ENCODE measurements at places on chromosomes 1 and 21. TPM values are rescaled to one million over a fixed set of nuclear protein-coding genes. Genes with fewer than 3 reads are reported as not detected.

GRCh38 chr1:192737306-192737705 is 71.5 kb upstream of the RGS2 start:
- DNase-seq = no peak

DNA sequence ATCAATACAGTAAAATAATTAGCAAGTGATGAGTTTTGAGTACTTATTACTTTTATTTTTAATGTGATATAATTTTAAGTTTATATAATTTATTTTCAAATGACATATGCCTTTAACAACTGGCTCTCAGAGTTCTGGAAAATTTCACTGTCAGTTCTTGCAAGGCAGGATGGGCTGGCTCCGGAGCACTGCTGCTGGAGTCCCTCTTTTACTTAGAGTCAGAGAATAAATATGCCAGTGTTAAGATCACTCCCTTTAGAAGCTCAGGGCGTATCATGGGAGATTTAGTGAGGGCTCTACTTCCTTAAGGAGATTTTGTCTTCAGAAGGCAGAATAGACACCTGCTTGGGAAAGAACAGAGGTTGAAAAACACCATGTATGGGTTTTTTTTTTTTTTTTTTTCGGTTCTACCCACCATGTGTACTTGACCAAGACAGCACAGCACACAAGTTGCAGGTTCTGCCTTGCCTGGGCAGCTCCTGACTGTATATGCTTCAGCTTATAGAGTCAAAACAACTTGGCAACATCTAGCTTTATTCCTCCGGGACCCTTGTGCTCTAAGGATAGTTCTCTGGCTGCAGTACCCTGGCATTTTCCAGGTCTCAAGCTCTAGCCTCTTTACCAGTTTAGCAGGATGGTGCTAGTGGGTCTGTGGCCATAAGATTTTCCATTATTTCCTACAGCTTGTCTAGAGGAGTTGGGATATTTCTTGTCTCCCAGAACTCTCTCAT is 29.7 kb upstream of the FMOD start:
- no peak for DNase-seq

GRCh38 chr1:157782931-157783330 is 6.0 kb upstream of the FCRL2 start:
- DNase-seq = no peak

GRCh38 chr1:200099040-200099439 is 71.5 kb downstream of the NR5A2 start:
- no peak for DNase-seq

- DNase-seq = peak; percentile 82
Measured at GRCh38 chr1:34978921-34979320, 6.2 kb downstream of the TMEM35B start.

GRCh38 chr1:55337801-55338447 is 122.8 kb upstream of the USP24 start:
- DNase-seq = peak; percentile 59

- DNase-seq = no peak
Measured at GRCh38 chr1:79920960-79921669, 914.6 kb upstream of the ADGRL4 start.

DNA sequence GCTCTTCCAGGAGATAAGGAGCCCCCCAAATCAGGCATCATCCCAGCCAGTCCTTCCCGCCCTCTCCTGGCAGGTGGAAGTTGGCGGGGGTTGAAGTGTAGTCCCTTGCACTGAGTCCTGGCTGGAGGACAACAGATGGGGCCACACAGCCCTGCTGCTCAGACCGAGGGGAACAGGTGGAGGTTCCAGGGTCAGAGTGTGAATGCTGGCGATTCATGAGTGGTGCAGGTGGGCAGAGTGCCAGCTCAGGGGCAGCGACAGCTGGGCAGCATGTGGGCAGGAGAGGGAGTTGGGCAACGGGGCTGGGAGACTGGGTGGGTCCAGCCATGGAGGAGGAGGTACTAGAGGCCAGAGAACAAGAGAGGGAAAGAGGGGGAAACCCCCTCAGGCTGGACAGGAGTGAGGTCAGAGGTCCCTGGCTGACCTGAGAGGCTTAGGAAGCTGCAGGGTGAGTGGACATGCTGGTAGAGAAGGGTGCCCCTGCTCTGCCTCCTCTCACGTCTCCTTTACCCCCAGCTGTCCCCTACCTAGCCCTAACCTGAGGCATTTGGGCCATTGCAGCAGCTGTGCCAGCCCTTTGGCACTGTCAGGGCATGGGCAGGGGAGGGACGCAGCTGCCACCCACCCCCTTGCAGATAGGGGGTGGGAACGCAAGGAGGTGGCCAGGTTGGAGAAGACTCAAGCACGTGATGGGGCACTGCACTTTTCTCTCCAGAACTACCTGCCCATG is 11.3 kb upstream of the ADORA1 start:
- peak; percentile 99 for DNase-seq

DNA sequence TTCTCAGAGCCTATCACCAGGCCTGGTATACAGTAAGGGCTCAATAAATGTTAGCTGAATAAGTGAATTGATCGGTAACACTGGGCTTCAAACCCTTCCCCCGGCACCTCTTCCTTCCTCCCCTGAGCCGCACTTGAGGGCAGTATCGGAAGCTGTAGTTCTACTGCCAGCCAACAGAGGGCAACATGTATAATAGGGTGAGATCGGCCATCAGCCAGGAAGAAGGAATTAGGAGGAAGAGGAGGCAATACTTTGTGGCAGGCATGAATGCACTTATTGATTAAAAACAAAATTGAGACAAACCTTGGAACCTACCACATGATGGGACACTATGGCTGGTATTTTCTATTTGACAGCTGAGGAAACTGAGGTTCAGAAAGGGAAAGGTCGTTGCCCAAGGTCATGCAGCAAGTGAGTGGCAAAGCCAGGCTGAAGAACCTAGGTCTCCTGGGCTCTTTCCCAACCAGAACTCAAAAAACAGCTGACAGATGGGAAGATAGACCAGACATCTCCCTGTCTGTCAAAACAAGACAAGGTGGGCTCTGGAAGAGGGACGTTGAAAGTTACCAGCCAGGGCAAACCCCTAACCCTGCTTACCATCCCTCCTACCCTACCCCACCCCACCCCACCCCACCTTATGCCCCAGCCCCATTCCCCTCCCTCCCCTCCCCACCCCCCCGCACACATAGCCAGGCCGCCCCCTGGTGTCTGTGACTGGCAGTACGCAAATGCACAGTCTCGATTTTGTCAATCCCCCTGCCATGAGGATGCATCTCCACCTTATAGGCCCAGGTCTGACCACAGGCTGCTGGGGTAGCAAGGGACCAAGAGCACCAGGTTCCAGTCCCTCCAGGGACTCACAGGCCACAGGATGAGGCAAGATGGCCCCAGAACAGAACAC is 107.3 kb upstream of the RUNX3 start:
- DNase-seq = no peak

- no peak for DNase-seq
Measured at GRCh38 chr1:63906047-63906704, 132.4 kb downstream of the ROR1 start.

DNA sequence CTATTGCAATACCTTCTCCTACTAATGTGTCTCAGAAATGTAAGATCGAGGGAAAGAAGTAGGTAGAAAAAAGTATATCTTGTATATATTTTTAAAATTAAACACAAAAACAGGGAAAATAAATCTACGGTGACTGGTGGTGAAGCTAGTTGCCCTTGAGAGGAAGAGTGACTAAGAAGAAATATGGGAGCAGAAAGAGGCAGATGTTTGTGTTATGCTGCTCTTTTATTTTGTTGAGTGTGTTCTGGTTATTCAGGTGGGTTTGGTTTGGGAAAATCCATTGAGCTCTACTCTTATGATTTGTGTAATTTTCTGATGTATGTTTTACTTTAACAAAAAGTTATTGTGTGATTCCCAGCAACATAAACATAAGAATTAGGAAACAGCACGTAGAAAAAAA is 444.9 kb upstream of the B3GALT2 start:
- no peak for DNase-seq

DNA sequence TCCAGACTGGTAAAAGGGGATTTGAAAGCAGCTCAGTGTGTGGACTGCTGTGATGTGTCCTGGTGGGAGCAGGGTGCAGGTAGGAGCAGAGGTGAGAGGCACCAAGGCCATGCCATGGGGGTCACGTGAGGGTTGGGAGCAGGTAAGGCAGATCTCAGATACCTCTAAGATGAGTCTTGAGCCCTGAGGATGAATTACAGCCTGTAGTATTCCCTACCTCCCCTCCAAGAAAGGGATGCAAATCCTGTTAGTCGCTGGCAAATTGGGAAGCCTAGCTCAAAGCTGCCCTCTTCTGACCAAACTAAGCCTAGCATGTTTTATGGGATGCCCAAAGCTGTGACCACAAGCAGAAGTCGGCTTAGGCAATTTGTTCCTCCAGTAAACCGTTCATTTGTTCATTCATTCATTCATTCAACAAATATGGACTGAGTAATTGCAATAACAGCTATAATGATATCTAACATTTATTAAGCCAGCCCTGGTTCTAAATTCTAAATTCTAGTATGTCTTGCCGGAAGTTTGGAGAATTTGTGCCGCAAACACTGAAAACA is 3.9 kb upstream of the NUAK2 start:
- DNase-seq = peak; percentile 81

- DNase-seq = no peak
Measured at GRCh38 chr1:161114556-161114955, 3.3 kb downstream of the PFDN2 start.

CALML6 gene
- total RNA-seq = 0.27 TPM

ASCL5 gene
- total RNA-seq = not detected

ZBTB17 gene
- 47.1 TPM for total RNA-seq

GPR3 gene
- 0.16 TPM for total RNA-seq

TMPRSS15 gene
- 0.05 TPM for total RNA-seq

KRTAP19-2 gene
- not detected for total RNA-seq

BRINP2 gene
- 0.16 TPM for total RNA-seq

AMY1C gene
- not detected for total RNA-seq

ZNF670 gene
- 1.4 TPM for total RNA-seq

FCGR3A gene
- total RNA-seq = not detected

LRRC38 gene
- total RNA-seq = not detected

GREM2 gene
- total RNA-seq = 0.08 TPM

TNNT2 gene
- total RNA-seq = 3,022 TPM

FCRL2 gene
- total RNA-seq = not detected
